CD4-positive, alpha-beta T cell treated with Interleukin-21 for 1 hour (primary cell): ENCODE measurements at places on chromosomes 7 and 10.

DNA sequence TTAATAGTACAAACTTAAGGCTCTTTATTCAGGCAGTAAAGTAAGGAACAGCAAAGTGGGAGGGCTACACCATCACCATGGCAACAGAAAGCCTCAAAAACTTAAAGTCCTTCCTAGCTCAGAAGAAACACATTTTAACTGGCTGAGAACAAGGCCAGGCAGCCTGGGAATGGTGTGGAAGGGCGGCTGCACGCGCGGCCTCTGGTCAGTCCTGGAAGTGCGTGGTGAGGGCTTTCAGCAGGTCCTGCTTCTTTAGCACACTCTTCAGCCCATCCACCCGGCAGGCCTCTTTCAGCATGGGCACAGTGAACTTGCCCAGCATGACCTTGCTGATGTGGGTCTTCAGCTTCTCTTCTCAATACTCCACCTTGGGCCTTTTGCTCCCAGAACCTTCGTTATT is 133.0 kb downstream of the CYP26A1 start:
- DNase-seq, result no peak

DNA sequence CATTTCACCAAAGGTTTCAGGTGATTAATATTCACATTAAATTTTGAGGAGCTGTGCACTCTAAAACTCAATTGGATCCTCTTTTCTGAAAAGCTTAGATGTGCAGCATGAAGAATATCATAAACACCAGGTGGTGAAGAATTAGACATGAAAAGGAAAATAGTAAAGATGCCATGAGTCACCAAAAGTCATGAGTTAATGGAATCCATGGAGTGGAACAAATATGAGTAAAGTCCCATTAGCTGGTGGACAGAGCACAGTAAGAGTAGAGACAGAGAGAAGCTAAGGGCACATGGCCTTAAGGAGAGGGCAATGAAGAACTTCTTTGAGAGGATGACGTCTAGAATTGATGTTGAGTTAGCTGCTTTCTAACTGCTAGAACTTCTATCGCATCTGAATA is 271.6 kb downstream of the CSTF2T start:
- DNase-seq, result no peak

DNA sequence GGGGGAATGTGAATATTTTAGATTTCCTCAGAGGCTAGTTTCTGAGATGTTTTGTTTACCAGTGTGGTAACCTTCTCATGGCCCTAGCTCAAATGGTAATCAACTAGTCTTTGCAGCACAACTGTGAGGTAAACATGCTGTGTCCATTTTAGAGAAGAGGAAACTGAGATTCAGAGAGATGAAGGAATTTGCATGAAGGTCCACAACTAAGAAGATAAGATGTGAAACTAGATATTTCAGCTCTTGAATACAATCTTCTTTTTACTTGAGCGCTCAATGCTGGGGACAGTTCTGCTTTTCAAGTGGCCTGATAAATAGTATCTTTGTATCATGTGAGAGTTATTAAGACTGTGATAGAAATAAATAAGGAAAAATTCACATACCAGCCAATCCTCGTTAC is 245.4 kb downstream of the AUTS2 start:
- no peak for DNase-seq

- DNase-seq, result no peak
Observed at GRCh38 chr10:84820596-84820995, 492.2 kb downstream of the CCSER2 start.

DNA sequence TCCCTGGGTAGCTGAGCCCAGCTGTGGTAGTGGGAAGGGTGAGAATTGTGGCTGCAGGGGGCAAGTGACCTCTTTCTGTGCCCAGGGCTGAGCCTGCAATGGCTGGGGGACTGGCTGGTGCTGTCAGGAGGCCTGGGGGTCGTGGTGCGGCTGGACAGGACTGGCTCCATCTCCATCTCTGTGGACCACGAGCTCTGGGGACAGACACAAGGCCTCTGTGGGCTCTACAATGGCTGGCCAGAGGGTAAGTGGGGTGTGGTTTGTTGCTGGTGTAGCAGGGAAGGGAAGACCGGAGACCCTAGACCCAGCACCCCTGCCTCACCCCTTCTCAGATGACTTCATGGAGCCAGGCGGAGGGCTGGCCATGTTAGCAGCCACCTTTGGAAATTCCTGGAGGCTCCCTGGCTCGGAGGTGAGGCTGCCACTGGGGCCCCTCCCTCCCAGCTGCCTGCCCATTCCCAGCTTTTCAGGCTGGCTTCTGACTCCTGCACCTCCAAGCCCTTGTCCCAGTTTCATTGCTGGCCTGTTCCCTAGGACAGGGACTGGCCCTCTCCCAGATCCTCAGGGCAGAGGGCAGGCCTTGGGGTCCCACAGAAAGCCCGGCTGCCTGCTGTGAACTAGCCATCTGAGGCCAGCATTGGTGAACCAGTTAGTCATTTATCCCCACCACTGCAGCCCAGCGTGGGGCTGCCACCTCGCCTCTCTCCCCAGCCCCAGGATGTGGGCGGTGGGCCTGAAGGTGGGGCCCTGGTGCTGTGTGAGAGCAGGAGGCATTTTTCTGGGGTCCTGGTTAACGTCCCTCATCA is 5.5 kb upstream of the ZNF467 start:
- no peak for DNase-seq

DNA sequence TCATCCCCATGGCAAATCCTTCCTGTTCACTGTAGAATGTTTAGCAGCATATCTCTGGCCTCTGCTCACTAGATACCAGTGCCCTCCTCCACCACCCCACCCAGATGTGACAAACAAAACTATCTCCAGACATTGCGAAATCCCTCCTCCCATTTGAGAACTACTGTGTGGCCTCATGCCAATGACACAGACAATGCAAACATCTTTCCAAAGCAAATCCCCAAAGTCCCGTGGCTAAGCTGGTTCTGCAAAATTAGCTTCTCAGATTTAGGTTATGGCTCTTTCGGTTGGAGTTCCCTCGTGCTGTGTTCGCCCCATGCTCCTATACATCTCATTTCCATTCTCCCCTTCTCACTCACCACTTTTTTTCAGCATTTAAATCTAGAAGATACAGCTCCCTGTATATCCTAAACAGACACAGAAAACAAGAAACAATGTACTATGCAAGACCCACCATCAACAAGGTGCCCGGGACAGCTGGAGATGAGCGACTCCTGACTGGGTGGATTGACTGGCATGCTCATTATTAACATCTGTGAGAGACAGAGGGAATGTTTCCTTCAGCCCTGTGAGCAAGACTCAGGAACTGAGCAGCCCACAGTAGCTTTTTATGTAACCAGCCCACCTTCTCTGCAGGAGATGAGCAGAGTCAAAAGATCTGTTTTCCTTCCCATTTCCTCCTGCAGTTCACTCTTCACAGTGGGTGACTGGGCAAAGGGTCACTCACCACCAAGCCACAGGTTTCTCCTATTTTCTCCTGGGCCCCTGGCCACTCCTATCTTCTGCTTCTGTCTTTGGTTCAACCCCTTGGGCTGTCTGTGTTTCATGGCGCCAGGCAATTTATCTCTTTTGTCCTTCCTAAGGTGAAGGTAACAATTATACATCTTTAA is 225.7 kb upstream of the AOAH start:
- DNase-seq, result no peak

GRCh38 chr10:15672469-15672868 is 47.3 kb downstream of the ITGA8 start:
- no peak for DNase-seq

- no peak for DNase-seq
Observed at GRCh38 chr10:86301971-86302370, 64.6 kb downstream of the GRID1 start.

GRCh38 chr10:131775433-131775832 is 125.4 kb upstream of the PPP2R2D start:
- DNase-seq, result no peak

DNA sequence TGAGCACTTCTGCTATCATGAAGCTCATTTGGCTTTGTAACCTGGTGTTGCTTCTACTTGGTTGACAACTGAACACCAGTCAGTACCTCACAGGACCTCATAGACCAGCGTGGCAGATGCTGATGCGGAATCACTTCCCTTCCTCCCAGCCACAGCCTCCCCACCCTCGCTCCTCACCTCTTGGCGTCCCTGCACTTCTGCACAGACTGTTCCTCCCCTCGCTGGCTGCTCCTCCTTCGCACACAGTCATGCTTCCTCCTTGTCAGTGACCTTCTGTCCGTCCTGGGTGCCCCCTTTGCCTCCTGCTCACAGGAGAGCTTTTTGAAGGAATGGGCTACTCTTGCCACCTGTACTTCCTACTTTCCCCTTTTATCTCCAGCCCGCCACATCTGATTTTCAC is 61.4 kb upstream of the CTBP2 start:
- DNase-seq, result no peak

GRCh38 chr7:71615017-71615416 is 483.1 kb downstream of the GALNT17 start:
- no peak for DNase-seq

- no peak for DNase-seq
Observed at GRCh38 chr7:106779877-106780276, 85.2 kb upstream of the PIK3CG start.

DNA sequence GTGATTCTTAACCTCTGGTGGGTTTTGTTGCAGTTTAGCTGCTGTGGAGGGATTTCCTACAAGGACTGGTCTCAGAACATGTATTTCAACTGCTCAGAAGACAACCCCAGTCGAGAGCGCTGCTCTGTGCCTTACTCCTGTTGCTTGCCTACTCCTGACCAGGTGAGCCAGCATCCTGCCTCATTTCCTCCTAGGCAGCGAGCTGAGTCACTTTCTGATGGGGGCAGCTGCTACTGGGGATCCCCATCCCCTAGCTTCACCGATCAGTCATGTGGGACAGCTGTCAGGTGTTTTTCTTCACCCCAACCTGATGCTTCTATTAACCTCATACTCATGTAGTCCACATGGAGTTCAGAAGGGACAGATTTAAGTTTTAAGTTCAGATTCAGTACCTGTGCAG is 21.7 kb upstream of the SMO start:
- no peak for DNase-seq

DNA sequence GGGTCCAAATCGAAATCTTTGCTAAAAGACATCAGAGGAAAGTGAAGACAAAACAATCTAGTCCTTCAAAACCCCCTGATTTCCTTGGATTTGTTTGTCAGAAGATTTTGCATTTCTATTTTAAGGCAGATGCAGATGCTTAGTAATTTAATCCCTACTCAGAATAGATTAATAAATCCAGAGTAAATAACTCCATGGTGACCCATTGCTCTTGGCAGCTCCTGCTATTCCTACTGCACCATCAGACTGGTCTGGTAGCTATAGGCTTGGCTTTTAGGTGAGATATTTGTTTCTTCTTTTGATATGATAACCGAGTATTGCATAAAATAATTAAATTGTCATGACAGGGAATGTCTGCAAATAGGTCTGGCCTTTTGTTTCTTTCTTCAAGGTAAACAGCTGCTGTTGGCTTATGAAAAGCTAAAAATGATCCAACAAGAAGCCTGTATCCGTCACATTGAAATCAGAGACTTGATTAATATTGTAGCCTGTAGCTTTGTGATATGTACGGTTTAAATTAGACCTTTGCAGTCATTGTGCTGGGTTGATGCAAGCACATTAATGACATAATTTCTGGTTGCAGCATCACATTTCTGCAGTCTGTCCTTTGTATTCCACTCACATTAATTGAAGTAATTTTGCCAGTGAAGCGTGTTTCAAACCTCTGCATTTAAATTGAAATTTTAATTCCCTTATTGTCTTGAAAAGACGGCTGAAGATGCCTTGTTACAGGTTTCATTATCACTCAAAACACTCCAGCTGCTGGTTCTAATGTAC is 40.7 kb downstream of the EXOC4 start:
- DNase-seq, result no peak

DNA sequence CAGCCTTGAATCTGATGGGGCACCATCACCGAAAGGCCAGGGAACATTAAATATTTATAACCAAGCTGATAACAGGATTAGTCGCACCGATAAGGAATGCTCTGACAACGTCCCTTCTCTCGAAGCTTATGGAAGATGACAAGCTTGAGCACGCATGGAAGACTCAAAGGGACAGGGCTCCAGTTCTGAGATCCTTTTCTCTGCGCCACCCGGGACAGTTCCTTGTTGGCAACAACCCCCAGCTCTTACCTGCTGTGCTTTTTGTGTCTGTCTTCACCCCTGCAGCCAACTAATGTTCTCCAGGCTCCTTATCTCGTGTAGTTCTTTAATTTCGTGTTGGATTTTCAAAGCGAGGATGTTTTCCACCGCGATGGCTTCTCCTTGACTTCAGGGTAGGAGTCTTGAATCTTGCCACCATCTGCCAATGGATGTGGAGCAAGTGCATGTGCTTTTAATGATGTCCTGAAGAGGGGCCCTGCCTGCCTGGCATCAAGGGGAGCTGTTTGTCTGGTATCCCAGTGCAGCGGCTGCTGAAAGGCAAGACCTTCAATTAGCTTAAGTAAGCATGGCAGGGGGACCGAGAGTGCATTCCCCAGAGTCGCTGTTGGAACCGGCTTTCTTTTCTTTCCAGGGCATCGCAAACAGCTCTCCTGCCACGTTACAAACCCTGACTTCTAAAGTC is 354 bp upstream of the FERD3L start:
- no peak for DNase-seq

- peak; percentile 66 for DNase-seq
Observed at GRCh38 chr10:22230158-22230833, 12.5 kb upstream of the EBLN1 start.

DNA sequence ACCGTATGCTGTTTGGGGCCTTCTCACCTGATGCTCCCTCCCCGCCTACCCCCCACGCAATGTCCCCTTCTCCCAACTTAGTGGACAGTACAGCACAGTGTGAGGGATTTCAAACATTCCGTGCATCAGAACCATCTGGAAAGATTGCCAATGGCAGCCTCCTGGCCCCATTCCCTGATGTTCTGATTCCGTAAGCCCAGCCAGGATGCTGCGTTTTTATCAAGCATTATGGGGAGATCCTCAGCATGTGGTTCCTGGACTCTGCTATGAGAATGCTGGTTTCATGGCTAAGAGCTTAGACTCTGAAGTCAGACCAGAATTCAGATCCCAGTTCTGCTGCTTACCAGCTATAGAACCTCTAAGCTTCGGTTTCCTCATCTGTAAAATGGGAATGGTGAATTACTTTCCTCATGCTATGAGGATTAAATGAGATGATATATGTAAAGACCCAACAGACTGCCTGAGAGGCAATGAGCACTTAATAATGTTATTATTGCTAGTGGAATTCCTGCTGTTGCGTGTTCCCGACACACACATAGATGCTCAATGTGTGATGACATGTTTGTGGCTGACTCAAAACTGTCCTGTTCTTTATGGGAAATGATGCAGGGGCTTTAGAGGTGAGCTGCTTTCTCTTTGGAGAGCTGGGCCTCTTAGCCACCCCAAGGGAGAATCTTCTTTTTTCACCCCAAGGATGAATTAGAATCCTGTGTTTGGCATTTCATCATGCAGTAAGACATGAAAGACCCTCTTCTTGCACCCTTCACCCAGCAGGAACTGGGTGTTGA is 60.8 kb upstream of the SMNDC1 start:
- DNase-seq, result no peak

GRCh38 chr10:104614245-104614831 is 26.8 kb upstream of the SORCS3 start:
- DNase-seq, result peak; percentile 27
